ENCODE measurements at places on chromosomes 3 and 15.

GRCh38 chr3:126474498-126475412, 936 bp downstream of the ZXDC start:
- no peak for DNase-seq

GRCh38 chr3:130340766-130341165, 4.7 kb upstream of the COL6A5 start:
- DNase-seq: no peak

DNA sequence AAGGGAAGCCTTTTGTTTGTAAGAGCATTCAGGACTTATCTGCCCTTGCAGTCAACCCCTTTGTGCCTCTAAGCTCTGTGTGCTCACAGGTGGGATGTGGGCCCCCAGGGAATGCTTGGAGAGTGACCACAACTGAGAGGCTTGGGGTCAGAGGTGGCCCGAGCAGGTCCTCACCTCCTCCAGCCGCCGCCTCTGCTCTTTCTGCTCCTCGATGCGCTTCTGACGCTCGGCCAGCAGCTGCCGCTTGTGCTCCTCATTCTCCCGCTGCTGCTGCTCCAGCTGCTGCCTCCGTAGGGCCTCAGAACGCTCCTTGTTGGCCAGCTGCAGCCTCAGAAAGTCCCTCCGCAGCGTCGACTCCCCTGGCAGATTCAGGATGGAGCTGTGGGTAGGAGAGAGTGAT, 130.8 kb upstream of the SLC2A2 start:
- DNase-seq: no peak

GRCh38 chr3:150223558-150223957, 184.5 kb upstream of the TSC22D2 start:
- DNase-seq: no peak

DNA sequence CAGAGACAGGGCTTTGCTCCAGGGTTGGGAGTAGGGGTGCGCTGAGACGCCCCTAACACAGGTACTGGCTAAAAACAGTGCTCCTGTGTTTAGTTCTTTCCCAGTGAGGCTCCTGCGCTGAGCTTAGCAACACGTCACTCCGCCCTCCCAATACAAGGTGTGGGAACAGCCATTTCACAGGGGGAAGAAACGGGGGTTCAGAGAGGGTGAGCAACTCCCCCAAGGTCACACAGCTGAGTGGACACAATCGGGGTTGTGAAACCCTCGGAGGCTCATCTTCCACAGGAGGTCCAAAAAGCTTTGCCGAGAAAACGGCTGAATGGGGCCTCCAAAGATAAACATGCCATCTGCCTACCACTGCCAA, 628 bp downstream of the PRRT3 start:
- DNase-seq: no peak

DNA sequence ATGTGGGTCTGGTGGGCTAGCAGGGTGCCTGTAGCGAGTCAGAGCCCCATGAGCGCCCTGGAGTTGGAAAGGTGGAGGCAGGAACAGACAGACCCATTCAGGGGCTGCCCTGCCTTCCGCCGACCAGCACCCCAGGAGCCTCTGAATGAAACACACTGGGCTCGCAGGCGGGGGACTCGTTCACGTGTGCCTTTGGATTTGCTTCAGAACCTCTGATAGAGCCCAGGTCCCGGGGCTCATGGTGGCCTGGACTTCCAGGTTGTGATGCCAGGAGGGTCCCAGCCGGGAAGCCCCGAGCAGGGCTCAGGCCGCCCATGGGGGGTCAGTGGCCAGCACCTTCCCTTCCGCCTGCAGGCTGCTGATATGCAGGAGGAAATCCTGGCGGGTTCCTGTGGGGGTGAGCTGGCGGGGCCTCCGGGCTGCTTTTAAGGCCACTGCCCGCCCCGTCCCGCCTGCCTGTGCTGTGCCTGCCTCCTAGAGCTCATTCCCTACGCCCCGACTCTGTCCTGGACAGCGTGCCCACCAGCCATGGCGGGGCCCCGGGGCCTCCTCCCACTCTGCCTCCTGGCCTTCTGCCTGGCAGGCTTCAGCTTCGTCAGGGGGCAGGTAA, at the start of gene STAB1:
STAB1 (plus strand) TSS at position 453 of the 610 bp plus-strand sequence; CDS start at position 529, 76 bp downstream.
- DNase-seq: no peak

DNA sequence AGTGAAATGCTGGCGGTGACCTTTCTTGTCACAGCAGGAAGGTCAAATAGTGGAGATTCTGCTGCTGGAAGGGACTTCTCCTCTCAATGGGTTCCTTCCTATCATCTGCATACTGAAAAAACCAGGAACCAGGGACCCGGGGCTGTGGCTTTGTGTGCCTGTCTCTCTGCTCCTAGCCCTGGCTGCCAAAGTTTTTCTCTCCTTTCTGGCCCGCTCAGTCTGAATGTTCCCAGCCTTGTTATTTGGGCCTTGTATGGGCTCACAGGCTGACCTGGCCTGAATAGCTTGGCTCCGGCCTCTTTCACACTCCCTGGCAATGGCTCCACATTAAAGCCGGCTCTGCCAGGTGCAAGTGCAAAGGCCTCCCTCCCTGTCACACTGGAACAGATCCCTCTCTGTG, 94.7 kb downstream of the LRIG1 start:
- no peak for DNase-seq

DNA sequence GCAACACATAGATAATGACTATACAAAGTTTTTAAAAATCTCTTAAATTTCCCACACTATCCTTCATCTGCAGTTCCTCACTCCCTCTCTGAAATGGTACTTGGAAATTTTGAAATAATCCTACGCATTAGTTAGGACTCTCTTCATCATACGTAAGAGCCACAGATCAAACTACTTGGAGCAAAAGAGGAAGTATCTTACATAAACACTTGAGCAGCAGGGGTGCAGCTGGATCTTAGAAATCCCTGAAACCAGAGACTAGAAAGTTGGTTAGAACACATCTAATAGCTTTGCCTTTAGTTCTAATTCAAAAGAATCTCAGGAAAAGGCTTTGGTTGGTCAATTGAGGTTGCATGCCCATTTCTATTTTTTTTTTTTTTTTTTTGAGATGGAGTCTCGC, 38.8 kb upstream of the ZNF445 start:
- no peak for DNase-seq

- no peak for DNase-seq
Measured at GRCh38 chr3:195717416-195717815, 3.4 kb upstream of the MUC20 start.

DNA sequence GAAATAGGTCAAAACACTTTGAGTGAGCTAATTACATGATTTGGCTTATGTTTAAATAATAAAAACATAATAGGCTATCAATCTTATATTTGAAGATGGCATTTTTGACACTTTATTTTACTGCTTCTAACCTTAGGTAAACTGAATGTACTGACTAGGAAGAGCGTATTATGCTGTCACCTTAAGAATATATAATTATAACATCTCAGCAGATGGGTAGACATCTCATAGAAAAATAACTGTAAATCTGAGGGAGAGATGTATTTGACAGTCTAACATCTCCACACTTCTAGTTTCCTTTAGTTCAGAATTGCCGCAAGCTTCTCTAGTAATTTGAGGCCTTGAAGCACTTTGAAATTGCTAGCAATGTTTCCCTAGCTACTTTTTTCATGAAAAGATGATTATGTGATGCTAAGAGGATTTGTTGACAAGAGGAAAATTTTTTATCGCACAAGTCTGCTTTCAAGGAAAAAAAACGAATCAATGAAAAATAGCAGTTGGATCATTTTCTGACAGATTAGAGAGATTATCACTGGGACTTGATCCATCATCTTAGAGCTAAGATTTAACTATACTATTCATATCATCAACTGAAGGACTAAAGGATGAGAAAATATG, 238.2 kb upstream of the NAALADL2 start:
- DNase-seq: no peak

DNA sequence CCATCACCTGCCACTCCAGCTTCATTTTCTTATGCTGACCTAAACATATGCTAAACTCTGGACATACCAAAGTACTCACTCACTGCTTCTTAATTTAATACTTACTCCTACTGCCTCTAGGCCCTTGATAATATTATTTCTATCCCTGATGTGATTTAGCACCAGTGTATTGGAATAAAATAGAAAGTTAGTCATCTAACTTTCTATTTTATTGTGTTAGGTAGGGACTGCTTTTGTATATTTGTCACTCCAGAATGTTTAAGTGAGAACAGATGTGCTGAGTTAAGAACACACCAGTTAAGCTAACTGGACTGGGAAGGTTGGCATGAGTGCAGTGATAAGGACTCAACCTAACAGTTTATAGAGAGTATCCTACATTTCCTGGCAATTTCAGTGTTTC, 6.5 kb upstream of the CLDN16 start:
- DNase-seq: no peak

DNA sequence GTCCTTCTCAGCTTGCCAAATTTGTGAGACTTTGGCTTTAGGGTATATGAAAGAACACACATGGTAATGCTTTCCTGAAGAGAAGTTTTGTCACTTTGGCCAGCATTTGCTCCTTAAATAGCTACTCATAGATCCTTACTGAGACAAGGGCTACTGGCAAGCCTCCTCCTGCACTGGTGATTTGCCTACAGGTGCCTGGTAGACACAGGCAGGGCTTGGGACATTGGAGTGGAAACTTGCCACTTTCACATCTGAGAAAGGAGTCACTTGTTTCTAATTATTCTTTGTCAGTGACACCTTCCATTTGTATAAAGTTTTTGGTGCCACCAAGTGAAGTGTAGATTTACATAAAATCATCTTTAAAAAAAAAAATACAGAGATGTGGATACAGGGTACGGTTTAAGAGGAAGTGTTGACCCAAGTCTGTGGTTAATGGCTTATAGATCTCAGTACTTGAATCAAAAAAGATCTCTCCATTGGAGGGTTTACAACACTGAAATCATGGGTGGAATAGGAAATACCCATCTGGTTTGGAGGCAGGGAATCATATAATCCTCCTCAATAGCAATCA, 132.8 kb upstream of the GADL1 start:
- DNase-seq: no peak

DNA sequence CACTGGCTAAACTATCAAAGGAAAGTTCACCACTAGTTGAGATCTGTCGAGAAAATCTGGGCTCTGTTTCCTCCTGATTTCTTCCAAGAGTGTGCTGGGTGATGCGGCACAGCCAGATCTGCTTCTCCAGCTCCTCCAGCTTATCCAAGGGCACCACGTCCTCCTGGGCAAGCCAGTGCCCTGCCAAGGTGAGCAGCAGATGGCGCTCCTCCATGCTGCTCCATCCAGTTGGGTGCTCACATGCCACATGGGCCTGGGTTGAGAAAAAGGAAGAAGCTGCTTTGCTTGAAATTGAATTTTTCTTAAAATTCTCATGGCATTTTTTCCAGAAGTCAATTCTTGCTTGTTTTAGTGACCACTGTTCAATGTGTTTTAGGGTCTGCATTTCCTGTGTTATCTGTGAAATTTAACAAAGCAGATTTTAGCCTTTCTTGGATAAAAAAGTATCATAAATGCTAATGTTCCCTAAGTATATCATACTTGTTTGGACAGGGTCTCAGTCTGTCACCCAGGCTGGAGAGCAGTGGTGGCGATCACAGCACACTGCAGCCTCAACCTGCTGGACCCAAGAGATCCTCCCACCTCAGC, 47.3 kb downstream of the EIF3J start:
- no peak for DNase-seq

DNA sequence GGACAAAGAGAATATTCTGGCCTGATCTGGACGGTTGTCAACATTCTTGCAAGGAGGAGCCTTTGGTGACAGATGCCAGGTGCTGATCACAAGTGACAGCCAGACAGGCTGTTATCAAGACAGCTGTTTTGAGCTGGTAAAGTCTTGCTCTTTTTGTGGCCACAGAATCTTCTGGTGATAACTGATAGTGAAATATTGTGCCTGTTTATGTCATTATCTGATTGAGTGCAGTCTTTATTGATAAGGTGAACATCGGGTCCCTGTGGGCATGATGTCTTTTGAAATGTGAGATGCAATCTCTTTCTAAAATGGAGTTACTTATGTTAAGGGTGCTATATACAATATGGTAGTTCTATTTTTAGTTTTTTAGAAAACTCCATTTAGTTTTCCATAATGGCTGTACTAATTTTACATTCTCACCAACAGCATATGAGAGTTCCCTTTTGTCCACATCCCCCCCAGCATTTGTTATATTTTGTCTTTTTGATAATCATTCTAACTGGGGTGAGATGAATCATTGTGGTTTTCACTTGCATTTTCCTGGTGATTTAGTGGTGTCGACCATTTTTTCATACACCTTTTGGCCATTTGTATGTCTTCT, 10.7 kb downstream of the CEP63 start:
- DNase-seq: no peak

DNA sequence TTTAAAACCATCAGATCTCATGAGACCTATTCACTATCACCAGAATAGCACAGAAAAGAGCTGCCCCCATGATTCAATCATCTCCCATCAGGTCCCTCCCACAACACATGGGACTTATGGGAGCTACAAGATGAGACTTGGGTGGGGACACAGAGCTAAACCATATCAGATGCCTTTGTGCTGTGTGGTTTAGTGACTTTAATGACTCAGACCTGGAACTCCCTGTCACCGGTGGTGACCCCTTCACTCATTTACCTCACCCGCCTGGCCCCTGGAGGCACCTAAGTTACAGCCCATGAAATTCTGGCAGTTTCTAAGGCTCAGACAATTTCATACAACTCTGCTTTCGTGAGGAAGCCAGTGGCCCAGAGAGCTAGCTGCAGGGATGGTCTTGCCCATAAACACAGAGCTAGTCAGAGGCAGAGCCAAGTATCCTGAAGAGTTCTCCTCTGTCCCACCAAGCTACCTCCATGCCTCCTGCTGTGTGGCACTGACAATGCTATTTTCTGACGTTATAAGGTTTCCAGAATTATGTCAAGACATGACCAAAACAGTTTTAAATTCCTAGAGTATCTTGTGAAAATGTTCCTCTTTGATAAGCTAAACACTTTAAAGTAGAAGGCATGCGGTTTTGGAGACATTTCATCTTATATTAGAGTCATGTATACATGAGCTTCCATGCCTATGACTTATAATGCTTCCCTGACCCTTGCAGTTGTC, 231.1 kb upstream of the IL12A start:
- no peak for DNase-seq

DNA sequence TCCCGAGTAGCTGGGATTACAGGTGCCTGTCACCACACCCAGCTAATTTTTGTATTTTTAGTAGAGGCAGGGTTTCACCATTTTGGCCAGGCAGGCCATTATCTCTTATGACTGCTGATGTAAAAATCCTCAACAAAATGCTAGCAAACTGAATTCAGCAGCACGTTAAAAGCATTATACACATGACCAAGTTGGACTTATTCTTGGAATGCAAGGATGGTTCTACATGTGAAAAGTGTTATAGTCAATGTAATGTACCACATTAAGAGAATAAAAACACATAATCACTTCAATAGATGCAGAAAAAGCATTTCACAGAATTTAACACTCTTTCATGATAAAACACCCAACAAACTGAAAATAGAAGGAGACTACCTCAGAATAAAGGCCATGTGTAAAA, 20.2 kb downstream of the RNF13 start:
- no peak for DNase-seq
